ENCODE measurements at places on chromosomes 6 and 20.
A peak's percentile ranks its signal among the peaks of the same experiment; 100 is the strongest.

DNA sequence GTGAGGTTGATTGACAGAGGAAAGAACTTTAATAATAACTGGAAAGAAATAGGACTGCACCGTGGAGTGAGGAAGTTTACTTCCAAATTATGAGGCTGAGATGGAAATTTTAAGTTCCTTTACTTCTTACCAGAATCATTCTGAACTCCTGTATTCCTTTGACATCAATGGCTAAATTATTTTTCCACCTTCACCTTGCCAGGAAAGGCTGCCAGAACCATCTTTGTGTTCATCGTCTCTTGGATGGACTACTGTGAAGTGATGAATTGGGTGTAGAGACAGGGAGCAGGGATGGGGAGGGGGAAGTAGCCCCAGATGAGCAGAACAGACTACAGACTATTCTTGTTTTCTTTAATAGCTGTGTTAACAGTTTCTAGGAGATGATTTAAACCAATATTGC is 102.1 kb upstream of the CEP162 start:
- DNase-seq: no peak

GRCh38 chr6:90425161-90425641 is 128.6 kb upstream of the BACH2 start:
- no peak for DNase-seq

GRCh38 chr20:57091748-57092111 is 174.7 kb downstream of the BMP7 start:
- DNase-seq: no peak

DNA sequence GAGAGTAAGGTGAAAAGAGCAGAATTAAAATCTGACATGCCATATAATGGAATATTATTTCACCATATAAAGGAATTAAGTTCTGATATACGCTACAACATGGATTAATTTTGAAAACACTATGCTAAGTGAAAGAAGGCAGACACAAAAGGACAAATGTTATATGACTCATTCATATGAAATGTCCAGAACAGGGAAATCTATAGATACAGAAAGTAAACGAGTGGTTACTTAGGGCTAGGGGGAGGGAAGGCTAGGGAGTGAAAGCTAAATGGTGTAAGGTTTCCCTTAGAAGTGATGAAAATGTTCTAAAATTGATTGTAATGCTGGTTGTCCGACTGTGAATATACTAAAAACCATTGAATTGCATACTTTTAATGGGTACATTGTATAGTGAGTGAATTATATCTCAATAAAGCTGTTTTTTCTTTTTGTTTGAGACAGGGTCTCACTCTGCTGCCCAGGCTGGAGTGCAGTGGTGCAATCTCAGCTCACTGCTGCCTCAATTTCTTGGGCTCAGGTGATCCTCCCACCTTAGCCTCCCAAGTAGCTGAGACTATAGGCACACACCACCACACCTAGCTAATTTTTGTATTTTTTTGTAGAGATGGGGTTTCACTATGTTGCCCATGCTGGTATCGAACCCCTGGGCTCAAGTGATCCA is 8.2 kb downstream of the PRPH2 start:
- no peak for DNase-seq

GRCh38 chr20:1263853-1264252 is 2.2 kb upstream of the SNPH start:
- no peak for DNase-seq

DNA sequence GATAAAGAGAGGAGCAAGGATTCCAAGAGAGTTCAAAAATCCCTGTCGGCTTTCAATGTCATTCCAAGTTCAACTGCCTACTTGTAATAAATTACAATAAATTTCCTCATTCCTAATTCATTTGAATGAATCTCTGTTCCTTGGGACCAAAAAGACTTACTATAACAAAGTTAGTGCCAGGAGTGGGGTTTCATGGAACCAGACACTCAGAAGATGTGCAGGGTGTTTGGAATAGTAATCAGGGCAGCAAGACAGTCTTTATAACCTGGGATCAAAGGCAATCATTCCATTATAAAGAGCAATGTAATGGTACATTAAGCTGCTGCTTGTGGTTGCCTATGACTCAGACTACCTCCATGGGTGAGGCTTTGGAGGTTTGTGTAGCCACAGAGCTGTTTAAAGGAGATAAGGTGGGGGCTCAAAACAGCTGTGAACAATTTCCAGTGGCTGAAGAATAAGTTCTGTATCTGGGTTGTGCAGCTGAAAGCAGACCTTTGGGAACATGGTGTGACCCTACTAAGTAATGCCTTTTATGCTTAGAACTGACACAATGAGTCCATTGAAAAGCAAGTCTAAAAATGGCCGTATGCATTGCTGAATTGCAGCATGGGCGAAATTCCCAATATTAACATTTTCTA is 159.9 kb downstream of the LINC00237 start:
- DNase-seq: no peak

GRCh38 chr6:87373377-87373776 is 28.8 kb downstream of the C6orf163 start:
- DNase-seq: no peak

DNA sequence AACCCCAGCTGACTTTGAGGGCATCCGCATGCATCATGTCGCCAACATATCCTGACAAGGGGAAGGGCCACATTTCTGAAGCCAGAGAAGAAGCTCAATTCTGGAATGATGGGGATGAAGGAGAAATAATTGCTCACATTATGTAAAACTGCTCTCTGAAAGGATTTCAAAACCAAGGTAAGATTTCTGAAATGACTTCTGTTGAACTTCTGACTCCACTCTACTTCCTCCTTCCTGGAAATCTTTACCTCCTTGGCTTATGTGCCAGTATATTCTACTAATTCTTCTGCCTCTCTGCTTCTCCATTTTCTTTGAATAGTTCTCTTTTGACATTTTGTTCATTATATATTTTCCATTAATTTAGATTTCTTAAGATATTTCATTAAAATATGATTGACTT is 31.9 kb downstream of the HLA-DPB1 start:
- no peak for DNase-seq

DNA sequence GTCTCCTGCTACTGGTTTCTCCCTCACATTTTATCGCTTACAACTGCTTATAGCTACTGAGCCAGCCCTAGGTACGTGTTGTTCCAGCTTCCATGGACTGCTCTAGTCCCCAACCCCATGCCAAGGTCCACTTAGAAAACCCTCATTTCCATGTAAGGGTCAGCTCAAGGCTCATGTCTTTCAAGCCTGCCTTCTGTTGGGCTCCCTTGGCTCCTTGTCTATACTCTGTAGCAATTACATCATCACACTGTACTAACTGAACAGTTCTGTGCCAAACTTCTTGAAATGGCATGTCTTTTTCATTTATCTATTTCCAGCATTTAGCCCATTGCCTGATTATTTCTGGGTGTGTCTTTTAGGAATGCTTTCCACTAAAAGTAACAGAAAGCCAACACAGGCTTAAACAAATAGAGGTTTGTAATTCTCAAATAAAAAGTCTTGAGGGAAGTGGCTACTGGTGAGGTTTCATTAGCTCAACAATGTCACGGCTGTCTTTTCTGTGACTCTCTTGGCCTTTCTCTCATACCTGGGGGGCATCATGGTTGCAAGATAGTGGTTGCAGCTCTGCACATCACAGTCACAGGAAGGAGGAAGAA is 317.6 kb downstream of the TPBG start:
- no peak for DNase-seq

- no peak for DNase-seq
These were observed 1.4 kb downstream of the PLCB4 start for GRCh38 chr20:9070304-9070703.

- DNase-seq: no peak
These were observed 25.6 kb downstream of the GFOD1 start for GRCh38 chr6:13461805-13462204.

DNA sequence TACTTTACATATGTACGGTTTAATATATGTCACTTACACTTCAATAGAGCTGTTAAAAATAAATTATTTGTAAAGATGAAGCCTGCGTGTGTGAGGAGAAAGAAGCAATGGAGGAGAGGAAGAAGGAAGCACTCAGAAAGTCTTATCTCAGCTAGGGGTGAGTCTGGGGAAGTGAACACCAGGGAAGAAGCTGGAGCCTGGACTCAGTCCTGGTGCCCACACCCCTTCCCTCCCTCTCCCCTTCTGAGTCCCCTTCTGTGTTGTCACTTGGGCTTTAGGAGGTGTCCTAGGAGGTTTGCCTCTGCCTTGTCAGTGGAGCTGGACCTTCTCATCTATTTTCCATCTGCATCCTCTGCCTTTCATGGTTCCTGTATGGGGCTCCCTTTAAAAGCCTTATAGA is 1.9 kb downstream of the SIRPB2 start:
- DNase-seq: no peak

- no peak for DNase-seq
These were observed 192.7 kb upstream of the PMEPA1 start for GRCh38 chr20:57902473-57902872.

GRCh38 chr6:121691126-121691551 is 255.7 kb downstream of the GJA1 start:
- no peak for DNase-seq

GRCh38 chr20:36645998-36646397 is at the start of gene SLA2:
TSS of gene SLA2 (minus strand) at chr20:36646196. CDS start at chr20:36641335, 4,861 bp downstream.
- DNase-seq: peak; percentile 40

GRCh38 chr20:48525400-48525799 is 302.4 kb downstream of the PREX1 start:
- DNase-seq: no peak

DNA sequence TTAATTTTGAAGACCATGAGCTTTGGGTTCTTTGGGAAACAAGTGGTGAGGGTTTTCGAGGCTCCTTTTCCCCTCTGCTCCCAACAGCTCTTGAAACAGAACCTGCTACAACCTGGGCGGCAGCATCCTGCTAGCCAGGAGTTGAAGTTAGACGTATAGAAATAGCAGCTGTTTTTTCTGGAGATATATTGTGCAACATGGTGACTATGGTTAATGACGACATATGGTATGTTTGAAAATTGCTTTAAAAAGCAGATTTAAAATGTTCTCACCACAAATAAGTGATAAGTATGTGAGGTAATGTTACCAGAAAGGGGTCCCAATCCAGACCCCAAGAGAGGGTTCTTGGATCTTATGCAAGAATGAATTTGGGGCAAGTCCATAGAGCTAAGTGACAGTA is 138.9 kb downstream of the PDE7B start:
- no peak for DNase-seq

DNA sequence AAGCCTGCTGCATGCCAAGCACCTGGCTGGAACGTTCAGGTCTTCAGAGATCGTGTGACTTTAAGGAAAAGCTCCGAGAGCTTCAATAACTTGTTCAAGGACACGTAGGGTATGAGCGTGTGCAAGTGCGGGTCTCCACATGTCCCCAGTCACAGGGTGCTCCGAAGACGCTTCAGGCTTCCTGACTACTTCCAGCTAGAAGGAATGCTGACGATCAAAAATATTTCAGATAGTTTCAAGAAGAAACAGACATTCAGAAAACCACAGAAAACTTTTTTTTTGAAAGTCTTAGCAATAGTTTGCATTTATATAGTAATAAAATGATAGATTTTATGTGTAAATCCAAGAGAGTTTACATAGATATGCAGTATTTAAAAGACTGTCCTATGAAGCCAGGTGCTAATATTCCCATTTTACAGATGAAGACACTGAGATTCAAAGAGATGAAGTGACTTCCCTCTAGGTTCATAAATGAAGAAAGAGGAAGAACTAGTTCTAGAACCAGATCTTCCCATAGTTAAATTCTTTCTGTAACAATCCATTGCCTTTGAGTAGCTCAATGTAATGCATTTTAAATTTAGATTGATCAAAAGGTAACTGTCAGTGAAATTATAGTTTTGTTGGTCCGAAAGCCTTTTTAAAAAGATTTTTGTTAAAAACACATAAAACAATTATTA is 247.6 kb downstream of the MYLK4 start:
- DNase-seq: no peak

DNA sequence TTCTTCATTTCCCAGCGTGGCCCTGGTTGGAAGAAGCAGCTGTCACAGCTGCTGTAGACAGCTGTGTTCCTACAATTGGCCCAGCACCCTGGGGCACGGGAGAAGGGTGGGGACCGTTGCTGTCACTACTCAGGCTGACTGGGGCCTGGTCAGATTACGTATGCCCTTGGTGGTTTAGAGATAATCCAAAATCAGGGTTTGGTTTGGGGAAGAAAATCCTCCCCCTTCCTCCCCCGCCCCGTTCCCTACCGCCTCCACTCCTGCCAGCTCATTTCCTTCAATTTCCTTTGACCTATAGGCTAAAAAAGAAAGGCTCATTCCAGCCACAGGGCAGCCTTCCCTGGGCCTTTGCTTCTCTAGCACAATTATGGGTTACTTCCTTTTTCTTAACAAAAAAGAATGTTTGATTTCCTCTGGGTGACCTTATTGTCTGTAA is 292.7 kb downstream of the ESR1 start:
- no peak for DNase-seq

DNA sequence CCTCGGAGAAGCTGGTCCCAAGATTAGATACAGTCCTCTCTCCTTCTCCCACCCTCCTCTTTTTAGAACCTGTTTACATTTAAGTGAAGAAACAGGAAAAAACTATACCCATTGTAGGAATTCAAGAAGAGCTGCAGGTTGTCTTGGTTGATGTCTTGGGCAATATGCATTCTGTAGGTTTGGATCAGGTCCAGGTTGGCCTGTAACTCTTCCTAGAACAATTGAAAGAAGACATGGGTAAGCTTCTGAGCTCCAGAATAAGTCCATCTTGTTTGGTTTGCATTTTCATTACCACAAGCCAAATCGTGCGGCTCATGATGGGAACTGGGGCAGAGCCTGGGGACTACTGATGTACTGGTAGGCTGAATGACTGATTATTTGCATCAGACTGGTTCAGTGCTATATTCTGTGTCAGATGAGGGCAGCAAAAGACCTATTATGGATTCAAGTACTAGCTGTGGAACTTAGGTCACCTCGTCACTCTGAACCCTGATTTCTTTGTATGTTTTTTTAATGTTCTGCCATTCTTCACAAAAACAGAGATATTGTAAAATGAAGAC is 20.3 kb upstream of the SLA2 start:
- DNase-seq: no peak

- DNase-seq: no peak
These were observed 72.8 kb upstream of the CEP85L start for GRCh38 chr6:118724211-118724610.

GRCh38 chr6:132399376-132400074 is 1.8 kb downstream of the MOXD1 start:
- no peak for DNase-seq
